ENCODE measurements at places on chromosomes 2 and 18. TPM values are rescaled to one million over a fixed set of nuclear protein-coding genes. Genes with fewer than 3 reads are reported as not detected.

DNA sequence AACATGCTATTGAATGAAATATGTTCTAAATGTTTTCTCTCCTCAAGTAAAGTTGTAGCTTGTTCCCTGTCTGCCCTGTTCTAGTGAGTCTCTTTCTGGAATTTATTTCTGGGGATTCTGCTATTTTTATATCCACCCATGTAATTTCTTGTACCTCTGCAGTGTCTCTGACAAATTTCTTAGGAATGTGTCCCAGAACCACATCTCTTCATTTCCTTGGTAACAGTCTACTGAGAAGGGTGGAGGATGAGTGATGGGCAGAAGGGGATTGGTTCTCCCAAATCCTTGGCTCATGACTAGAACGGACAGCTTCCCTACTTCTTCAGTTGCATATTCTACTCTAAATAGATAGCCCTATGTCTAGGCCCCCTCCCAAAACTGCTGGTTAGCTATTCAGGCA, 490.6 kb upstream of the LINC00305 start:
- DNase-seq: no peak

DNA sequence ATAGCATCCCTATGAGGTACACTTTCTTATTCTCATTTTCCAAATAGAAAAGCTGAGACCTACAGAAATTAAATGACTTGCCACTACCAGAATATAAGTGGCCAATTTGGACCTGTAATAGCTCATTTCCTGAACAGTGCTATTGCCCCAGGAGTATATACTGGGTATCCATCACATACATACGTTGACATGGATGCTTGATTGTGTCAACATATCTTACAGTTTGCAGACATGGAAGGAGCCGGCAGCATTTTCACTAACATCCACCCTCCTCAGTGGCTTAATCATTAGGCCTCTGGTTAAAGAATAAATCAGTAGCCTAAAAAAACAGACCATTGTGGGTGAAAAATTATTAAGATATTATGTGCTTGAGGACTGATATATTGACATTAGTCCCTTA, 829.3 kb downstream of the LRP1B start:
- no peak for DNase-seq

GRCh38 chr2:25241452-25241851, 73.1 kb upstream of the POMC start:
- no peak for DNase-seq

CHRNG gene
- total RNA-seq: not detected

ITGA4 gene
- total RNA-seq: 18.4 TPM

DNA sequence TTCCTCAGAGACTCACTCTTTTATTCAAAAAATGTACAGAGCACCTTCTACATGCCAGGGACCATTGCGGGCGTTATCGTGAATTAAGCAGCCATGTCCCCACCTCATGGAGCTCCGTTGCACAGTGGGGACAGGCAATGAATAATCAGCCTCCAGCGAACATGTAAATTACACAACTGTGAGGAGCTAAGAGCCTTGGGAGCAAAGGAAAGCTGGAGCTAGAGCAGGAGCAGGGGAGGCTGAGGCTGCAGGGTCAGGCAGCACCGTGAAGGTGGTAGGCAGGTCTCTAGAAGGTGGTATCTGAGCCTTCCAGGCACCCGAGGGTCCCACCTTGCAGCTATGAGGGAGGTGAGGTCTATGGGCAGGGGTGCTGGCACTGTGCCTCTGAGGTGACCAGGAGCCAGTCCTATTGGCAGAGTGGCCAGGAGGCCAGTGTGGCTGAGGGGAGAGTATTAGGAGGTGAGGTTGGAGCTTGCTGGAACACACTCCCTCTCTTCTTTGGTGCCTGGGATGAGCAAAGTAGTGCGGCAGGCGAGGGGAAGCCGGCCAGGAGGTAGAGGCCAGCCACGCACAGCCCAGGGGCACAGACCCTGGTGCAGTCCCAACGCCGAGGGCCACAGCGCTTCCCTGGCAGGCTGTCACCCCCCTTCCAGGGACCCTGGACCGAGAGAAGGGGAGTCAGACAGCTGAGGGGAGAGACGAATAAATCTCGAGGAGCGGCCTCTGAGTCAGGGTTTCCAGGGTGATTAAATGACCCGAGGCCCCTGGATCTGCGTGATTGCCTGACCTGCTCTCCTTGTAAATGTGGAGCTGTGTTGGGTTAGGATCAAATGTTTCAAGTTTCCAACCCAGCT, 167.3 kb downstream of the SEPTIN10 start:
- DNase-seq: no peak

ARHGEF33 gene
- total RNA-seq: 1.3 TPM

GRCh38 chr2:3128786-3129185, 248.8 kb downstream of the EIPR1 start:
- peak; percentile 21 for DNase-seq

RESP18 gene
- total RNA-seq: not detected

NT5DC4 gene
- not detected for total RNA-seq

SKA1 gene
- 0.52 TPM for total RNA-seq

PLCD4 gene
- 1.0 TPM for total RNA-seq

GRCh38 chr2:109320195-109320922, 191.4 kb downstream of the SH3RF3 start:
- DNase-seq: no peak

DNA sequence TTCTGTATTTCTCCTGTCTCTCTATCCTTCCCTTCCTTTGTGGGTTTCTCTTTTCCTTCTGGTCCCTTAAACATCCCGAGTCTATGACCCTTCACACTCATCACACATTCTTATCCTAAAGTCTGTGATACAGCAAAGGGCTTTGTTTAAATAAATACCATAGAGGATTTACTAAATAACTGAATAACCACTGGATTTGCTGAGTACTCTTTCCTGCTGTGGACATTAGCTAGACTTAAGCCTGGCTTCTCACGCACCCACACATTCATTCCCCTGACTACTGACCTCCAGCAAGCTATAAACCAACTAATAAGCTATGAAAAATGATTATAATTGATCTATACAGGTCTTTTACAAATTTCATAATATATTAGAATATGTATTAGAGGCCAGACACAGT, 76.6 kb downstream of the COL4A3 start:
- DNase-seq: no peak
